AG20443 (cell line): ENCODE measurements at places on chromosomes 7 and 10.

- DNase-seq = no peak
Measured at GRCh38 chr10:91495402-91495801, 85.3 kb downstream of the HECTD2 start.

- no peak for DNase-seq
Measured at GRCh38 chr7:22579961-22580360, 80.0 kb upstream of the STEAP1B start.

DNA sequence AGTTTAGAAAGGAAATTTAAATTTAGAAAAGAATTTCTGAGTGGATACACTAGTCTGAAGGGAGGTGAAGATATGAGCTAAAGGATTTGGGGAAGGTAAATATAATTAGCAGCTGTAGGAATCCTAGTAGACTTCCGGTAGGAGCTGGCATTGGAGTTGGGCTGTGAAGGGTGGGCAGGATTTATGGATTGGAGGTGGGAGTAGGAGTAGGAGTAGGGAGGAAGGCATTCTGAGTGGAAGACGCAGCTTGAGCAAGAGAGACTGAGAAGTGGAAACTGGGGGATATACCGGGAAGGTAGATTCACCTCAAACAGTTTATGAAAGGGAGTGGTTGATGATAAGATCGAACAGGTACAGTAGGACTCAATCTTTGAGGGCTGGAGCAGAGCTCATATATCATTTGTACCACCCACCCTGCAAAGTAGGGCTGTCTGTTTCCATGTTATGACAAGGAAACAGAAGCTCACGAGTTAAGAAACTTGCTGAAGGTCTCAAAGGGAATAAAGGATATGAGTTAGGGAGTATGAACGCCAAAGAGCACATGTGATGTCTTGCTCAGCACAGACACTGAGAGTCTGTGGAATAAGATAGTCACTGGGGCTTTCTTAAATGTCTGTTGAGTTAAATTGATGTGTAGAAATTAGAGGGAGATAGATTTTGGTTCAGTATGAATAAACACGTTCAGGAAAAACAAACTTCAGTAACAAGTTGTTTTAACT, 81.6 kb downstream of the RPS24 start:
- DNase-seq = no peak

- DNase-seq = no peak
Measured at GRCh38 chr10:120429395-120429794, 27.6 kb upstream of the PLPP4 start.

GRCh38 chr10:60732198-60732806, 46.0 kb upstream of the CDK1 start:
- no peak for DNase-seq

DNA sequence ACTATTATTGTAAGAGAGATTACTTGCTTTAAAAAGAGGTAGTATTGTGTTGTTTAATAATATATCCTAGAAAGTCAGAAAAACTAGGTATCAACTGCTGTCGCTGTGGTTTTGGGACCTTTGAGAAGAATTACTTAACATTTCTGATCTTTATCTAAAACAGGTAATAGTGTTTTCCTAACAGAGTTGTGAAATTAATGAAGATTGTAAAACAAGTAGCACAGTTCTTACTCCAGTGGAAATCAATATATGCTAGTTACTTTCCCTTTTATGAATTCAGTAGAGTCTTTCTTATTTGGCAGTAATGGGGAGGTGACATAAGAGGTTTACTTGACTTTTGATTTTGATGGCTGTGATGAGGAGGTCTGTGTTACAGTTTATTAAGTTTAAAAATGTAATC, 58.1 kb downstream of the KIF20B start:
- no peak for DNase-seq

- DNase-seq = no peak
Measured at GRCh38 chr7:122362473-122362872, 57.9 kb upstream of the FEZF1 start.

DNA sequence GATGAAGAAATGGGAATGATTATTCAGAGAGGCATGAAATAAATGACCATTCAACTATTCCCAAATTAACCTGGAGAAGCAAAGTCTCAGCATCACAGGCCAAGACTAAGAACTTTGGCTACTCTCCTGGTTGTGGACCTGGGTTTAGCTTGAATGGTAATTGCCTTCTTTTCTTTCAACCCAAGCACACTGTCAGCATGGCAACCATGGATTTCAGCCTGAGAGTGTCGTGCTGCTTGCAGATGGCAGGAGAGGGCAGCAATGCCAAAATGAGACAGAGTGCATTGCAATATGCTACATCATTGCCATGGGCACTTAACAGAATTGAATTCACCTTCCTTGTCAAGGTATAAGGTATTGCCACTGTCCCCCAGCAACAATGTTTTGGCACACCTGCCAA, 767.2 kb downstream of the REEP3 start:
- DNase-seq = no peak

GRCh38 chr7:80428161-80429054, 83.5 kb downstream of the GNAT3 start:
- DNase-seq = peak; percentile 61

DNA sequence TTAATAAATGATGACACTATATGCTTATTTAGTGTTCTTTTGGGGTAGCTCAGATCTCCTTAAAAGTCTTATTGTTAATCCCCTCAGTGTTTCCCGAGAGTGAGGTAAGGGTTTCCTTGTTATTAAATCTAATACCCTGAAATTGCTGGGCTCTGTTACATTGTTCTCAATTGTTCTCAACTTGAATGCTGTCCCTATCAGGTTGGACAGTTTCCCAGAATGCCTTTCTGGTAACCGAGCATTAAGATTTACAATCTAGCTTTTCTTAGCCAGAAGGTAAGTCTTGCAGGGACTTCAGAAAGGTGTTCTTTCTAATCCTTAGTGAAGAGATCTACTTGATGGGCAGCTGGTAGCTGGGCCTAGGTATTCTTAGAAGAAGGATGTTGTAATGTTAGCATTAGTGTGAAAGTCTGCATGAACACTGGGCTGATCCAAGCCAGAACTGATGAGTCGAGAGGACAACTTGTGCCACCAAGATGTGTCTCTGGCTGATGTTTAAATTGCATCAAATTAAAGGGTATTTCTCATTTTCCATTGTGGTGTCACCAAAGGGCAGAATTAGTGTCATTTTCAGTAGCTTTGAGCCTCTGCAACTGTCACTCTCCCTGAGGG, 89.9 kb downstream of the SND1 start:
- no peak for DNase-seq

GRCh38 chr7:113622796-113623195, 296.0 kb downstream of the PPP1R3A start:
- DNase-seq = no peak
